ENCODE measurements at places on chromosomes 6 and 20. TPM values are rescaled to one million over a fixed set of nuclear protein-coding genes. Genes with fewer than 3 reads are reported as not detected.

GRCh38 chr6:122726649-122727048, 52.9 kb upstream of the FABP7 start:
- no peak for DNase-seq

GRCh38 chr20:49132995-49133478, 55.1 kb downstream of the STAU1 start:
- no peak for DNase-seq

GRCh38 chr6:46042355-46042999, 26.8 kb upstream of the CLIC5 start:
- no peak for DNase-seq

GRCh38 chr20:53811577-53811976, 217.9 kb upstream of the ZNF217 start:
- no peak for DNase-seq

GRCh38 chr20:59831024-59831915, 102.2 kb downstream of the SYCP2 start:
- no peak for DNase-seq

- no peak for DNase-seq
These were observed 87.4 kb downstream of the IRAK1BP1 start for GRCh38 chr6:78954740-78955139.

- no peak for DNase-seq
These were observed 108.0 kb downstream of the PPP1R14C start for GRCh38 chr6:150250826-150251225.

DNA sequence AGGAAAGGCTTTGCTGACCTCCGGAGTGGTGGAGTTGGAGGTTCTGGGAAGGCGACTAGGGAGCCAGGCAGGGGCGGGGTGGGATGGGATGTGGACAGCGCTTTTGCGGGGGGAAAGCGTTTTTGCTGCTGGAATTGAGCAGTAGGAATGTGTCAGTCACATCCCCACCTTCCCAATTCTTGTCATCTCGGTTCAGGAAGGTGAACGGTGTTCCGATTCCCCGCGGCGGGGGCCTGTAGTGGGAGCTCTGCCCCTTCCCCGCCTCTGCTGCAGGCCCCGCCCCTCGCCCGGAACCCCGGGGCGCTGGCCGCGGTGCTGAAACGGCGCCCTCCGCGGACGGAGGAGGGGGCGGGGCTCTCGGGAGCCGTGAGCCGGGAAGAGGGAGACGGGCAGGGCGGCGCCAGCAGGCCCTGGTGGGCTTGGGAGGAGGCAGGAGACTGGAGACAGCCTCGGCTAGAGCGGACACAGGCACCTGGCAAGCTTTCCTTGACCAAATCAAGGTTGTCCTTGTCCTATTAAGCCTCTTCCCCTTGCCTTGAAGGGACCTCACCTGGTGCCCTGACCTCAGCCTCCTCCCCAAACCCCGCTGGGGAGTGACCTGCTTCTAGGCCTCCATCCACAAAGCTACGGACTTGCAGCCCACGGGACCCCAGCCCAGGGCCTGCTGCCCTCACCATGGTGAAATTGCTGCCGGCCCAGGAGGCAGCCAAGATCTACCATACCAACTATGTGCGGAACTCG, at the start of gene LHFPL5:
TSS of gene LHFPL5 (plus strand) at position 357 of the 741 bp plus-strand sequence. CDS start at position 676, 319 bp downstream.
- peak; percentile 79 for DNase-seq

DNA sequence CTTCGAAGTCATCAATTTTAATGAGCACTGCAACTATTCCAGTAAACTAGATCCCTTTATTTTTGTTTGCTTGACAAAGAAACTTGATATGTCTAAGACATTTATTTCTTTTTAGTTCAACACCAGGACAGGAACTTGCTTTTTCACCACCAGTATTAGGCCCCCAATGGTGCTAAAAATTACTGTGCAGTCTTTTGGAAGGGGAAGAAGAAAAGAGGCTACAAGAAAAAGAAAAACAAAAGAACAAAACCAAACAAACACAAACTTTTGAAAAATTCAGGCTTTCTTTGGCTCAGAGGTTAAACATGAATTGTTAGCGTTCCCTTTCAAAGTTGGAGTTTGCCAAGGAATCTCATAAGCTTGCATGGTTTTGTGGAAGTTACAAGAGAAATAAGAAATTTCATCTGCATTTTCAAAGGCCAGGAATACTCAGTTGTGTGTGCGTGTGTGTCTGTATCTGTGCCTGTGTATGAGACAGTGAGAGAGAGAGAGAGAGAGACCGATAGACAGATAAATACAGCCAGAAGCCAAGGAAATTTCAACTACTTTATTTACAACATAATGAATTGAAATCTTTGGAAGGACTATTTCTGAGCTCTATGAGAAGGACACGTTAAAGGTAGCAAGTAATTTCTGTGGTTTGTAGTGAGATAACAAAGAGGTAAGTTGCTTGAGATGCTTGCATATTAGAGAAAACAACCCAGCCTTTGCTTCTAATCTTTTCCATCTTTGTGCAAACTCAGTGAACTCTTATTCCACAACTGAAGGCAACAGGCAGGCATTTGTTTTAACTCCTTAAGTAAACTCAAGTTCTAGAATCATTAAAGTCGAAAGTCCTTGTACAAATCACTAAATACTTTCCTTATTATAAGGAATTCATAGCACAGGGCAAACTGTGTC, 171.0 kb upstream of the CITED2 start:
- DNase-seq: no peak

GRCh38 chr6:1577896-1578745, 31.6 kb upstream of the FOXC1 start:
- no peak for DNase-seq

DNA sequence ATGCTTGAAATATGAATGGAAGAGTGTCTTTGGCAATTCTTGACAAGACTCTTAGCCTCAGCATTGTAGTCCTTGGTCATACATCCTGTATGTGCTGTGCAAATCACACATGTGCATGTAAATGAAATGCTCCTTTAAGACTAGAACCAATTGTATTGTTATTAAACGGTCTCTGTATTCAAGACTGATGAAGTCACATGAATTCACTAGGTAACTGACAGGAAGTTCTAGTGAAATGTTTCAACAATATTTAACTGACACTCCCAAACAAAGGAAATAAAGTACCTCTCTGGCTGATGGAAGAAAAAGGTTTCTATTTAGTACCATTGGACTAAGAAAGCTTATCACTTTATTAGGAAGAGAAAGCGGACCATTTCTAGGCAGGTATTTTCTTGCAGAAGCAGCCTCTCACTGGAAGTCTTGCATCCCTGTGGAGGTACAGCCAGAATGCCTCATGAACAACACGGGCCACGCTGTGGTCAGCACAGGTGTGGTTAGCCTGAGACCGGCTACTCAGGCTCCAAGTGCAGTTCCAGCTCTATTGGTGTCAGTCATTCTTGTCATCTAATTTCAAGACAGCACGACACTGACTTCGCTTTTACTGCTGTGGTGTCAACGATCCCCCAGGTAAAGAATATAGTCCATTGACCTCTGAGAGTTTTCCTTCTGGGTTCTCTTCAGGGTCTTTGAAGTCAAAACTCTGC, 17.3 kb downstream of the PPP1R3G start:
- DNase-seq: no peak

DNA sequence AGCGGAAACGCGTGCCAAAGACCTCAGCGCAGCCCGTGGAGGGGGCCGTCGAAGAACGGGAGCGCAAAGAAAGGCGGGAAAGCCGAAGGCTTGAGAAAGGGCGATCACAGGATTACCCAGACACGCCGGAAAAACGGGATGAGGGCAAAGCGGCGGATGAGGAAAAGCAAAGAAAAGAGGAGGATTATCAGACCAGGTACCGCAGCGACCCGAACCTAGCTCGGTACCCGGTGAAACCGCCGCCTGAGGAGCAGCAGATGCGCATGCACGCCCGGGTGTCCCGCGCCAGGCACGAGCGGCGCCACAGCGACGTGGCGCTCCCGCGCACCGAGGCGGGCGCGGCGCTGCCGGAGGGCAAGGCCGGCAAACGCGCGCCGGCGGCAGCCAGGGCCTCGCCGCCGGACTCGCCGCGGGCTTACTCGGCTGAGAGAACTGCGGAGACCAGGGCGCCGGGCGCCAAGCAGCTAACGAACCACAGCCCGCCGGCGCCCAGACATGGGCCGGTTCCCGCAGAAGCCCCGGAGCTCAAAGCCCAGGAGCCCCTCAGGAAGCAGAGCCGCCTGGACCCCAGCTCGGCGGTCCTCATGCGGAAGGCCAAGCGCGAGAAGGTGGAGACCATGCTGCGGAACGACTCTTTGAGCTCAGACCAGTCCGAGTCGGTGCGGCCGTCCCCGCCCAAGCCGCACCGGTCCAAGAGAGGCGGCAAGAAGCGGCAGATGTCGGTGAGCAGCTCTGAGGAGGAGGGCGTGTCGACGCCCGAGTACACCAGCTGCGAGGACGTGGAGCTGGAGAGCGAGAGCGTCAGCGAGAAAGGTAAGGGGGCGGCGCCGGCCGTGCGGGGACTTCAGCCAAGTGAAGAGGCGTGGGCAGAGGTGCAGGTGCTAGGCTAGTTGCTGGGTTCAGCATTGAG, 296.2 kb downstream of the RIMS1 start:
- peak; percentile 43 for DNase-seq

- no peak for DNase-seq
These were observed 93.6 kb upstream of the UST start for GRCh38 chr6:148653138-148653776.

DNA sequence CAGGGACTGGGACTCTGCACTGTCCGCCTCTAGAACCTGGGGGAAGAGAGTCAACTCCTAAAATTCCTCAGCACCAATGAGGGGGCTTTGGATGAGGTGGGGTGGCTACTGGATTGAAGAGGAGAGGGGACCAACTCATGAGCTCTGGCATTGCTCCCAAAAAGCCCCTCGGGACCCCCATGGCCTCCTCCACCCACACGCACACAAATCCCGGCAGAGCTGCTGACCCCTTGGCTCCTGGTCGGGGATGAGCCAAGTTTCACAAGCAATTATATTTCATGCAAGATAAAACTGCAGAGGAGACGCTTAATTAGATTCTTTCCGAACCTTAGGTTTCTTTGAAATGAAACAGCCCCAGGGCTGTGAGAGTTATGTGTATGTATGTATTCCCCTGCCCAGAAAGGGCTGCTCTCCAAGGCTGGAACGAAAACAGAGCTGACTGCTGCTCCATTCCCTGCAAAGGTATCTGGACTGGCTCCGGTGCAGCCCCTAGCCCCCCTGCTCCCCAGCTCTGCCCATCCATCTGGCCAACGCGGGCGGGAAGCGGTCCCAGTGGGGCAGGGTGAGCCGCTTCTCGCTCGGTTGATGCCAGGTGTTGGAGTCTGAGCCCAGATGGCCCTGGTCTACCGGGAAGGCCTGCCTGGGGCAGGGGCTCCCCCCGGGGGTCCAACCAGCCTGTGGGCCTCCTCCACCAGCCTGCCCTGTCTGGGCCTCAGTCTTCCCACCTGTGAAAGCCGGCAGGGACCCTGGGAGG, 46.8 kb upstream of the STX16 start:
- no peak for DNase-seq

DNA sequence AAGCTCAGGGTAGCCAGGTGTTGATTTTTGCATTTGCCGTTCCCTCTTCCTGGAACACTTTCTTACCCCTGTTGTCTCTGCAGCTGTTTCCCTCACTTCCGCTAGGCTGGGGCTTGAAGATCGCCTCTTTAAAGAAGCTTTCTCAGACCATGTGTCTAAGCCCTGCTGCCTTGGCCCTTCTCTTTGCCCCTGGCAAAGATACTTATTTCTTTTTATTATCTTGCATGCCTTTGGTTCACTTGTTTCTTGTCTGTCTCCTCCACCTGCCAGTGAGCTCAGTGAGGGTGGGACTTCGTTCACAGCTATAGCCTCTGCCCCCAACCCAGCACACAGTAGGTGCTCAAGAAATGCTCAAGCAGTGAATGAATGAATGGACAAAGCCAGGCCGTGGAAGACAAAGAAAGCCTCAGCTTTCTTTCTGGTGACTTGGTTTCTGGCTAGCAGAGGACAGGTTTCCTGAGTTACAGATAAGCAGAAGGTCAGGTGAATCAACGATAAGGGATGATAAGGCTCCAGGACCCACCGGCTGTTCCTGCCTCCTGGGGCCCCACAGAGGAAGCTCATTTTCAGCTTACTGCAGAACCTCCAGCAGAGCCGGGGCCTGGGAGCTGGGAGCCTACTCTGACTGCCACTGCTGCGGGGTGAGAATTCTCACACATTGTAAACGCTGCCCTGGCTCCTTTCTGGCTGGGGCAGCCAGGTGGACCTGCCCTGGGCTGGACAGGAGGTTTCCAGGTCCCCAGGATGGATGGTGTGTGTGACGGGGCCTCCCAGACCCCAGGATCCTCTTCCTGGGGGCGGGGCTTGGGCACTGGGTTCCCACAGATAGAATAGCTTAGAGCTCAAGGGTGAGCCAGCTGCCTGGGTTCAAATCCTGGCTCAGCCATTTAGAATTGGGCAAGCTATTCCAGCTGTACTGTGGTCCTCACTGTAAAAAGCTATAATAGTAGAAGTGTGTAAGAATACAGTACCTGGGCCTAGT, 29.8 kb downstream of the SNAI1 start:
- peak; percentile 26 for DNase-seq

DNA sequence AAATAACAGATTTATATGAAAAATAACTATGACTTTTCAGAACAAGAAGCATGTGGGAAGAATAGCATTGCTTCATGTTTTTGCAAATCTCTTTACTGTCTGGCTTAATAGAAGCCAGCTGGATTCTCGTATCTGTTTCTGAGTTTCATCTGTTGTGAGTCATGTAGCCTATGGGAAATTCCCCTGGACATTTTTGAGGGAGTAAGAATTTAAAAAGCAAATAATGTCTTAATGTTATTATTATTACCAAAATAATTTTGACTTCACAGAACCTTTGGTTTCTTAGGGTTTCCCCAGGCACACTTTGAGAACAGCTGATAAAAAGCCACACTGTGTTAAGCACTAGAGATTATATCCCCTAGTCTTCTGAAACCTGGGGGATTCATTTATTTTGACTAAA, 75.8 kb downstream of the SYCP2L start:
- DNase-seq: no peak

DNA sequence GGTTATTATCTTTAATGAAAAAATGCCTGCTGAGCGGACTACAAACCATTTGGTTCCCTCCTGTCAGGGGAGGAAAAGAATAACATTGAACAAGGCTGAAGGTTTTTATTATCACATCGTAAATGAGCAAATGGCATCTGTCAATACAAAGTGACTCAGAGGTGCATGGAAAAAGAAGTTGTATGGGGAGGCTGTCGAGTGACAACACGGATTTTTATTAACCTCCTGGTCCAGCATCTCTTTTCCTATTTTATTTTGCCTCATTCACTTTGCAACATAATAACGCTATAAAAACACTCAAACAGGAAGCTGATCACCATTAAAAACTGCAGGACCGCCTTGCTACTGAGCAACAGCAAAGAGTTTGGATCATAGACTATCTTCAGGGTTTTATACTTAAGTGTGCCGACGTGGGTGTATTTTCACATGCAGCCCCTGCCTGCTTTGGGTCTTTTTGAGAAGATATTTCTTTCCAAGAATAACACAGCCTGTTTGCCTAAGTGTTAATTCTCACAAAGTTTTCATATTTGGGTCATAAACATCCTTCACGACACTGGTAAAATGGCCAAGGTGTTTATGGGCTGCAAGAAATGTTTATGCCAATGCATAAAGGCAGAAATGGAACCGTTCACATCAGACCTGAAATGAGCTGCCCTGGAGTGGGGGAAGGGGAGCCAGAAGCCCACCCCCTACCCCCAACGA, 132.1 kb upstream of the SALL4 start:
- no peak for DNase-seq

The KHDC1L gene
- polyA plus RNA-seq: not detected

The REM1 gene
- polyA plus RNA-seq: 2.9 TPM

The C6orf118 gene
- not detected for polyA plus RNA-seq

Data from right cardiac atrium (tissue), 5 donors.